Smooth muscle cell of the pulmonary artery (primary cell): ENCODE measurements at places on chromosomes 4 and X. TPM values are rescaled to one million over a fixed set of nuclear protein-coding genes. Genes with fewer than 3 reads are reported as not detected.

Gene MAP7D2
- total RNA-seq: 0.03 and 0.07 TPM in 2 replicates

Gene PCSK1N
- total RNA-seq: 0.46 and 10.7 TPM in 2 replicates

Gene DIPK2B
- under 0.01 TPM in 1 of 2 replicates, not detected in the other for total RNA-seq

Gene FGB
- total RNA-seq: not detected in 2 replicates

Gene SLC34A2
- total RNA-seq: 0.03 TPM in 1 of 2 replicates, not detected in the other

Gene TRIM2
- 34.1 and 49.1 TPM in 2 replicates for total RNA-seq

Gene BTC
- total RNA-seq: 0.30 and 0.78 TPM in 2 replicates

Gene MAGEB10
- not detected in 2 replicates for total RNA-seq

Gene P2RY8
- total RNA-seq: not detected in 2 replicates

Gene CXCL1
- 21.6 and 120 TPM in 2 replicates for total RNA-seq

Gene TENM3
- total RNA-seq: 1.2 and 17.2 TPM in 2 replicates

Gene LIAS
- 4.7 and 5.8 TPM in 2 replicates for total RNA-seq

Gene PSAPL1
- total RNA-seq: not detected in 2 replicates

Gene MTMR8
- total RNA-seq: 0.07 and 0.46 TPM in 2 replicates

Gene ASB12
- total RNA-seq: not detected in 2 replicates

Gene IL2RG
- total RNA-seq: not detected in 2 replicates

Gene SEPTIN6
- 12.0 and 20.1 TPM in 2 replicates for total RNA-seq

Gene SORCS2
- total RNA-seq: 0.33 and 0.53 TPM in 2 replicates

Gene UGT8
- 0.10 TPM in 1 of 2 replicates, not detected in the other for total RNA-seq

Gene PDS5A
- total RNA-seq: 59.3 and 60.7 TPM in 2 replicates

Gene SYN1
- total RNA-seq: 0.07 and 0.36 TPM in 2 replicates

Gene CDKL2
- 0.39 and 2.3 TPM in 2 replicates for total RNA-seq

Gene RAB41
- not detected in 2 replicates for total RNA-seq

Gene MTTP
- 0.33 TPM in 1 of 2 replicates, not detected in the other for total RNA-seq

Gene GLRA3
- not detected in 2 replicates for total RNA-seq

Gene NHSL2
- 2.4 and 4.4 TPM in 2 replicates for total RNA-seq

Gene CXCL5
- total RNA-seq: 0.59 and 1.7 TPM in 2 replicates

Gene SHROOM2
- total RNA-seq: 0.07 and 0.72 TPM in 2 replicates

Gene CSAG1
- not detected in 2 replicates for total RNA-seq
